Esophagus mucosa (tissue), 1 donor: ENCODE measurements at places on chromosomes 2 and 18. TPM values are rescaled to one million over a fixed set of nuclear protein-coding genes. Genes with fewer than 3 reads are reported as not detected.

DNA sequence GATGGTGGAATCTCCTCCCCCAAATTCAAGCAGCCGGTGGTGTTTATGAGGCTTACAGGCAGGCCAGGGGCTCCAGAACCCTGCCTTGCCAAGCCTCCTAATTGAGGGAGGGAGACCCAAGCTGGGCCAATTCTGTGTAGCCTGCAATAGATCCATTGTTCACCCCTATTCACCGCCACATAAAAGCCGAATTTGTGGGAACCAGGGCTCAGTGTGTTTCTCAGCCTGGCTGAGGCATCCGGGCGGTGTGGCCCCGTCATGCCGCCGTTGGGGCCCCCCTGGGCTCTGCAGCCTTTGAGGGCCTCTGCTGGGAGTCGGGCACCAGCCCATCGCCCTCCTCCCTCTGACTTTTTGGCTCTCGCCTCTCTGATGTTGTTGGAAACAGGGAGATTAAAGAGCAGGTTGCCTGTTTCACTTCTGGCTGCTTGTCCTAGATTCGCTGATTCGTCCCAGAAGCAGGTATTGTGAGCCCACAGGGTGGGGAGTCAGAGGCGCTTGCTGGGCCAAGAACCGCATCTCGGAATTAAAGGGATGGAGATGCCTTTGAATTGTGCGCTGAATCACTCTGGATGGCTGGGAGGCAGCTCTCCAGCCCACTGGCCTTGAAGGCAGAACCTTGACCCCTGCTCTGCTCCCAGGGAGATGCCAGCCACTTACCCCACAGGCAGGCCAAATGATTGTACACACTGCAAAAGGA, 14.7 kb upstream of the OTOS start:
- no peak for ATAC-seq

DNA sequence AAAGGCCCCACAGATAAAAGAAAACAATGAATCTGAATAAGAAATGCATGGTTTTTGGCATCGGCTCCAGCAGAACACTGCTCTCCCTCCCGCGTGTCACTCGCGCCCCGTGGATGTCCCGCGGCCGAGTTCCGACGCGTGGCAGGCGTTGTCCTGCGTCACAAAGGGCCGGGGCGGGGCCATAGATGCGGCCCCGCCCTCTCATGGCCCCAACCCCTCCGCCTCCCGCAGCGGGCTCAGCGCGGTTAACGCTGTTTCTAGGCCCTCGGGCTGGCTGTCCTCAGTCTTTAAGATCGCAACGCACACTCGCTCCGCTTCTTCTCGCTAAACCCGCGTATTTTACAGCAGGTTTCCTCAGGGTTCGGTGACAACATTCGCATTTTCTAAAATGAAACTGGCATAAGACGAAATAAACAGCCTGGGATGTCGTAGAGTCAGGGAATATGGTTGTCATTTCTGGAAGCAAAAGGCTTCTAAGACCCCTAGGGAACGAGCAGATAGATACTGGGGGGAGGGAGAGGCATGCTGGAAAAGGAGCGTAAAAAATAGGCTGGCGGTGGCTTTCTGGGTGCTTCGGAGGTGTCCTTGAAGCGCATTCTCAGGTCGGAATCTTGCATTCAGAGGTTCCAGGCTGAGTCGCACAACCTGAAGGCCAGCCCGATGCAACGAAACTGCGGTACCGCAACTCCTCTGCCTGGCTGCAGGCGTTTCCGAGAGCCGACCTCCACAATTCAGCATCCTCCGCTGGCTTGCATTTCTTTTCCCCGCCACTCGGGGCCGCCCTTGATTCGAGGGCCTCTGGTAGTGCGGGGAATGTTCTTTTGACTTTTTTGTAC, at the start of gene FKBP7:
Gene FKBP7, minus strand, starts transcription at position 162 of the 836 bp plus-strand sequence. Its CDS starts 101 bp downstream, at position 61.
- peak; percentile 88 for ATAC-seq

DNA sequence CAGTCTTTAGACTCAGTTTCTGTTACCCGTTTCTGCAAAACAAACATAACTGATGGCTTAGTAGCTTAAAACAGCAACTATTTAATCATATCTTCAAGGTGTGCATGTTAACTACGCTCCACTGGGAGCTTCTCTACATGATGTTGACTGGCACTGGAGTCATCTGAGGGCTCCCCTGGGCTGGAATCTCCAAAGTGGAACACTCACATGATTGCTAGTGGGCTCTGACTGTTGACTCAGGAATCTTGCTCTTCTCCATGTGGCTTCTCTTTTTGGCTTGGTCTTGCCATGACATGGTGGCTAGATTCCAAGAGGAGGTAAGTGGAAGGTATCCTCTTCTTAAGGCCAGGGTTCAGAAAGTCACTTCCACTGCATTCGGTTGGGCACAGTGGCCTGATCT, 160.8 kb downstream of the PMAIP1 start:
- no peak for ATAC-seq

DNA sequence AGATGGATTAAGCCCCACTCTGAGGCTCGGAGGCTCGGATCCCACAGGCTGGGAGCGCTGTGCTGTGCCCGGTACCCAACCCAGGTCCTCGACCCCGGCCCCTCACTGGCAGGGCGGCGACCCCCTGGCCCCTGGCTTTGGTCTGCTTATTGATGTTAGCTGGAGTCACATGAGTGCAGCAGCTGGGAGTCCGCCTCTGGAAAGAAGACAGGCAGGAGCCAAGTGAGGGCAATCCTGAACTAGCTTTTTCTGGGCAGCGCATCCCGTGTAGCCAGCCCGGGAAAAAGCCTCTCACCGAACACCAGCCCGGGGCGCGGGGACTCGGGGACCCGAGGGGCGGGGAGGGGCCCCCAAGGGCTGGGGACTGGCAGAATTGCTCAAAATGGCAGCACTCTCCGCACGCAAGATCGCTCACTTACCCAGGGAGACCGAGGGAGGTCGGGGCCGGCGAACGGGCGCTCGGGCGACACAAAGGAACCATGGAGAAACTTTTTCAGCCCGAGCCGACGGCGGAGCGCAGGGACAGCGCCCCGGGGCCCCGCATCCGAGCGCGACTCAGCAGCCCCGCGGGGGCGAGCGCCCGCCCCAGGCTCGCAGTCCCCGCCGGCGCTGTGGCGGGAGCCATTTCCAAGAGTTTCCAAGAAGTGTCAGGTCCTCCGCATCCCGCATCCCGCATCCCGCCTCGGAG, 567 bp downstream of the TMEM200C start:
- ATAC-seq = no peak

- no peak for ATAC-seq
Observed at GRCh38 chr2:10752236-10752635, 30.8 kb downstream of the ATP6V1C2 start.

- no peak for ATAC-seq
Observed at GRCh38 chr2:241459520-241459919, 48.9 kb downstream of the STK25 start.

- no peak for ATAC-seq
Observed at GRCh38 chr2:106096299-106097037, 97.6 kb downstream of the UXS1 start.

DNA sequence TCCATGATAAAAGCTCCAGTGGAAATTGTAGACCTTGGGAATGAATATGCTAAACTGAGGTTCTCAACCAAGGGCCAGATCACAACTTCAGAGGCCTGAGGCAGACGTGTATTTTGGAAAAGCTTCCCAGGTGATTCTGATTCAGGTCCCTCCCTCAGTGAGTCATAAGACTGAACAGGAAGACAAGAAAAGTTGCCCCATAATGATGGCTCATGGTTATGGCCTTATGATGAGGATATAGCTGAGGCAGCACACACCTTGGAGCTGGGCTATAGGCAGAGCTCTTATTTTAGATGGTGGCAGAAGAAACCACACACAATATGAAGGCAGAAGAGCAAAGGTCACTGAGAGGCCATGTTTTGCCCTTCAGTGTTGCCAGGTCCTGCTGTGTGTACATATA, 9.6 kb downstream of the ANTXR1 start:
- peak; percentile 97 for ATAC-seq

DNA sequence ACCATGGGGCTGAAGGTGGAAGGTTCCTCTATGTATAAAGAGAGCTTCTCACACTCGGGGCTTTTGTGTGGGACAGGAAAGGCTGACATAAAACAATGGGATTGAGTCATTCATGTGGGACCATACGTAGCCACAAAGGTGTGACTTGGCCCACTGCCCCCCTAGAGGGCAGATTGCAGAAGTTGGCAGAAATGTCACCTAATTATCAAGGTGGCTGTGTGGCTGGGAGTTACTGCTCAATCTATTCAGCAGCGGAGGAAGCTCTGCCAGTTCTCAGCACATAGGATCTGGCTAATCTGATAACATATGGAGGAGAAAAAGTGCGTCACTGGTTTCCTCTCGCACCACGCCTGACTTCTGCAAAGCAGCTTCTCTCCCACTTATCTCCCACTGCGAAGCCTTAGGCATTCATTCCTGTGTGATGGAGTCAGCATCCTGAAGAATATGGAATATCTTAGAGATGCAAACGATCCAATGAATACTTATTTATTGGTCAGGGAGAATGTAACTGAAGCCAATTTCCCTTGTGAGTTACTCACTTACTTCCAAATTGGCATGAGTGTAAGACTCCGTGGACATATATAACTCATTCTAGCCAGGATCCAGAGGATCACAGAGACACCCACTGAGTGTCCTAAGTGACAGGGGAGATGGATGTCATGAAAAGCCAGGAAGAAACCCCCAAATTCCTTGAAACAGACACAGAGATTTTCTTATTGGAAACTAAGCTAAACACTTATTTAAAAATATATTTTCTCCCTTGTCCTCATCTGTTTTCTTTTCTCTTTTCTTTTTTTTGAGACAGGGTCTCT, 344.8 kb downstream of the TGIF1 start:
- ATAC-seq = peak; percentile 49

DNA sequence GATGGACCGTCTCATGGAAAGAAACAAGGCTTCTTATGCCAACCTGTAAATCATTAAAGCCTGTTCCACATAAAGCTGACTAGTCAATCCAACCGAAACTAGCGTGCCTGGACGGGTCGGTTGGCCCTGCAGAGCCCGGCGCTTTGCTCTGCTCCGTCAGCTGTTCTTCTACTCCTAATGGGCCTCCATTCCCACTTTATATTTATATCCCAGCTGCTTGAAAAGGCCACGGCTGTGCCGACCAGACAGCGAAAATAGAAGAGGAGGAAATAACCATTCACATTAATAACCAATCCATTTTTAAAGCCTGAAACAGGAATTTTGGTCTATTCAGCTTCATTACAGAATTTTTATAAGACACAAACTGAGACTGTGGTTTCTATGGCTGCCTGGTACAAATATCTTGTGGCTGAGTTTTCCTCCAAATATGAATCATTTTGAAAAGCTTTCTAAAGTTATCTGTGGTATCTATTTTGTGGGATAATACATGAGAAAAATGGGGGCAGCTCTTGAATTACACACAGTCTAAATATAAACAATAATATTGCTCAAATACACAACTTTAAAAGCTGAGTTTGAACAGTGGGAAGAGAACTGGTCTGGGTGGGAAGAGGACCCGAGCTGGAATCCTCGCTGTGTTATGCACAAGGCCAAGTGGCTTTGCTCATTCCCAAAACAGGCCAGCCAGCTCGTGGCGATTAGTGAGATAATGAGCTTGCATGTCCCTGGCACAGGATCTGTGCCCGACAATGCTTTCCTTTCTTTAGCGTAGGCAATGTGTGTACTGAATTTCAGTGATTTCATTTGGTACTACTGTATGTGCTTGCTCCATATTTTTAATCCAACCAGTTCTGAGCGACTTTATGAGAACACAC, 10.5 kb upstream of the FAM124B start:
- ATAC-seq = peak; percentile 95

- no peak for ATAC-seq
Observed at GRCh38 chr2:157260533-157261198, 3.2 kb downstream of the GALNT5 start.

GRCh38 chr2:8581601-8582041, 100.2 kb upstream of the ID2 start:
- no peak for ATAC-seq

- ATAC-seq = no peak
Observed at GRCh38 chr2:147133286-147133908, 711.4 kb upstream of the ACVR2A start.

DNA sequence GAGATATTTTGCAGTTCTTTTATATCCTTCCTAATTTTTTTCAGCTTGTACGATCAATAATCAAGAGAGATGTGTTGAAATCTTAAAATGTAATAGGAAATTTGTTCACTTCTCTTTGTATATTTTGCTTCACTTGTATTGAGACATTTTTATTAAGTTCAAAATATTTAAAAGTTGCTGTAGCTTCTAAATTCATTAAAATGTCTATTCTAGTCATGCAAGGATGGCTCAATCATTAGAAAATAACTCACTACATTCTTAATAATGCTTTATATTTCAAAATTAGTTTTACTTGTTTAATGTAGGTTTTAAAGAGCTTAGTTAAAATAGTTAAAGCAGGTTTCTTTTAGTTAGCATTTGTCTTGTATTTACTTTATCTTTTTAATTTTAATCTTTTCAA, 308.4 kb downstream of the CYRIA start:
- ATAC-seq = no peak

DNA sequence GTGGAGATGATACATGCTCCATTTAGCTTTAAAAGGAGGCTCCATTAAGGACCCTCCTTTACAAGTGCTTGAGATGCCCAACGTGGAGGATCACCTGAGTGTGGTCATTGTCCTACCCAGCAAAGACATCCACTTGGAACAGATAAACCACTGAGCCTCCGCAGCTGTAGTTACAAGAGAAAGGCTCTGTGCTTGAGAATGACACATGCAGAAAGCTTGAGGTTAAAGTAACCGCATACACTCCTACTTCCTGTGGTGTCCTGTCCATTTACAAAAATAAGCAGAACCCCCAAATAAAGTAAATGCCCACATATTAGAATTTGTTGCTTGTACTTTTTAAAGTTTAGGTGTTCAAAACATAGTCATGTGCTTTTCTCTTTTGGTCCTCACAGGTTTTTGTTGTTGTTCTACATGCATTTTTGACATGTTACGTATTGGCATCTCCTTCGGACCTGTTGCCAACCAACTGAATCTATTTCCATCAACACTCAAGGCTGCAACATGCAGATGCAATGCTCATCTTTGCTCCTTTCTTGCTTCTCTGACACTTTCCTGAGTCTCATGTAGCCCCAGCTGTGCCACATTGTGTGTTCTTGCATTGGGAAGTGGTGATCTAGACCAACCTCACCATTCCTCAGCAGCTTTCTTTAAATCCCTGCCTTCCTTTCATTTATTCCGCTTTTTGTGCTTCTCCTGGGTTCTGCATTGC, 56.0 kb downstream of the SERPINB7 start:
- no peak for ATAC-seq

GRCh38 chr2:84302513-84303412, 156.3 kb downstream of the SUCLG1 start:
- peak; percentile 88 for ATAC-seq

GRCh38 chr2:199659207-199659606, 191.8 kb downstream of the FTCDNL1 start:
- no peak for ATAC-seq

CTDP1 gene
- 10.7 TPM for total RNA-seq

ELOA2 gene
- total RNA-seq = not detected

PDIA6 gene
- total RNA-seq = 90.4 TPM

DPYSL5 gene
- not detected for total RNA-seq

IER3IP1 gene
- total RNA-seq = 7.1 TPM

DSG1 gene
- total RNA-seq = 33.7 TPM

PSD4 gene
- total RNA-seq = 38.6 TPM

ACAA2 gene
- total RNA-seq = 27.6 TPM

XDH gene
- total RNA-seq = 39.7 TPM

SLC14A1 gene
- 0.52 TPM for total RNA-seq

MGAT4A gene
- 5.6 TPM for total RNA-seq

CFAP210 gene
- not detected for total RNA-seq

ST8SIA5 gene
- total RNA-seq = not detected
